ENCODE measurements at places on chromosomes 12 and 14. TPM values are rescaled to one million over a fixed set of nuclear protein-coding genes. Genes with fewer than 3 reads are reported as not detected.

The CMA1 gene
- not detected for total RNA-seq

The SLC25A47 gene
- total RNA-seq, result not detected

The BCAT1 gene
- 118 TPM for total RNA-seq

The MIP gene
- total RNA-seq, result not detected

The NFATC4 gene
- 25.8 TPM for total RNA-seq

Measured in endothelial cell of coronary artery (primary cell).